ENCODE measurements at places on chromosomes 2 and 18. TPM values are rescaled to one million over a fixed set of nuclear protein-coding genes. Genes with fewer than 3 reads are reported as not detected.

DNA sequence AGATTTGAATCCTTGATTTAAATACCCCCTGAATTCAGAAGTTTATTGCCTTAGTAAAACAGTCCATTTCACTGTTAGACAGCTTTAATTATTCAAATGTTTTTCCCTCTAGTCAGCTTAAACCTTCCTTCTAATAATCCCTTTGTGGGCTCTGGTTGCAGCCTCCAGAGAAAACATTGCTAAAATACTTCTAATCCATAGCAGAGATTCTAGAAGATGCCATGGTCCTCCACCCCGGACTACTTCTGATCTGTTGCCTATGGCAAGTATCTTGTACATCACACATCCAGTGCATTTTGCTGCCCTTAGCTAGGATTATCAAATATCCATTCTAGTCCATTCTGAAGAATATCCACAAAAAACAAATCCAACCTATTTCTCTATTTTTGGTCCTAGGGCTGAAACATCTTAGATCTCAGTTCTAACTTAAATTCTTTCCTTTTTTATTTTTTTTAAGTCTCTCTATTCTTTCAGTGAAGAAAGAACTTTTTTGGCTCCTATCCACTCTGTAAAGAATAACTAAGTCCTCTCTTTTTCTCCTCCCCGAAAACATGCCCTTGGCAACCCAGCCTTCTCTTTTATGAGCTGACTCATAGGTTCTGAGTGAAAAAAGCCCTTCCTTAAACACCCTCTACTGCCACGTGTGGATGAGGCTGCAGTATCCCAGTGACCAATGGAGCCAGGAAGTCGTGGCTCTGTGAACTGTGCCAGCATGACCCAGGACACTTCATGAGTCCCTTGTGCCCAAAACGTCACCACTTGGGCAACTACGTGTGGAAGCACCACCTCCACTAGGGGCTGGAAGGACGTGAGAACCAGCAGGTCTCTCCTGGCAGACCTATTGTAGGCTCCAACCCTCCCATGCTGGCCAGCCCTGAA is 349.8 kb downstream of the TNS1 start:
- H3K4me1 ChIP-seq: peaks cover 48% of the 10 kb centered on the region
- H3K27ac ChIP-seq: peak overlapping the region; percentile 93
- peaks cover 1% of the 10 kb centered on the region for H3K36me3 ChIP-seq
- H3K4me3 ChIP-seq: no peak overlapping the region
- no peaks in the 10 kb centered on the region for H3K27me3 ChIP-seq

DNA sequence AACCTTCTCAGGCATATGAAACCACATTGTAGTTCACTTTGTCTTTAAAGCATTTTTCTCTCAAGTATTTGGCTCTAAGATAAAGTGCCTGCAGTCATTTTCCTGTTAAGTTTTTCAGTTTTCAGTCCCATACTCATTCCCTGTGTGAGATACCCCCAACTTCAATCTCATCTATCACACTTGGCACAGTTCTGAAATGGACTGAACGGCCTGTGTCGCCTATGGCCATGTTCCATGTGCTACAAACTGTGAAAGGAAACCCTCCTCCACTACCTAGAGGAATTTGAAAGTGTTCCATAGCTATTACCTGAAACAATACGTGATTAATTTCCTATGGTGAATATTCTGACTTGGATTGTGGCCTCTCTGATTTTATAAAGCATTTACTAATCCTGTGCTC is 319.1 kb downstream of the CTNNA2 start:
- H3K4me1 ChIP-seq: no peaks in the 10 kb centered on the region
- H3K27ac ChIP-seq: no peak overlapping the region
- no peak for DNase-seq
- no peak overlapping the region for H3K4me3 ChIP-seq

- H3K27ac ChIP-seq: no peak overlapping the region
- no peaks in the 10 kb centered on the region for H3K27me3 ChIP-seq
- no peak overlapping the region for H3K4me3 ChIP-seq
- no peaks in the 10 kb centered on the region for H3K4me1 ChIP-seq
- no peak for DNase-seq
Observed at GRCh38 chr2:151786483-151786882, 41.7 kb downstream of the ARL5A start.

Gene CRIM1
- total RNA-seq: 184 TPM

DNA sequence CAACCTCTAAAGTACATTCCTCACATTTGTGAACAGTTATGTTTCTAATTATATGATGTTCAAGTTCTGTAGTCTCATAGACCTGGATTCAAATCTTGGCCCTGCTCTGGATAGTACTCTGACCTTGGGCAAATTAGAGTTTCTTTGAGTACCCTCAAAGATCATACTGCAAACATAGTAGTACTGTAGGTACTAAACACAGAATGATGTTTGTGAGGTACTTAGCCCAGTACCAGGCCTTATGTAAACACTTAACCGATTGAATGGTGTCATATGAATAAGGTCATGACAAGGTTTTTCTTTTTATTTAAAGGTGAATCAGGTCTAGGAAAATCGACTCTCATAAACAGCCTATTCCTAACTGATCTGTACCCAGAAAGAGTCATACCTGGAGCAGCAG is 19.1 kb downstream of the SEPTIN2 start:
- no peak for DNase-seq
- H3K27ac ChIP-seq: no peak overlapping the region
- no peaks in the 10 kb centered on the region for H3K27me3 ChIP-seq
- peaks cover 7% of the 10 kb centered on the region for H3K4me1 ChIP-seq
- no peak overlapping the region for H3K4me3 ChIP-seq

Gene ODC1
- total RNA-seq: 65.3 TPM

Gene RAB31
- total RNA-seq: 82.4 TPM

Gene VWC2L
- not detected for total RNA-seq

DNA sequence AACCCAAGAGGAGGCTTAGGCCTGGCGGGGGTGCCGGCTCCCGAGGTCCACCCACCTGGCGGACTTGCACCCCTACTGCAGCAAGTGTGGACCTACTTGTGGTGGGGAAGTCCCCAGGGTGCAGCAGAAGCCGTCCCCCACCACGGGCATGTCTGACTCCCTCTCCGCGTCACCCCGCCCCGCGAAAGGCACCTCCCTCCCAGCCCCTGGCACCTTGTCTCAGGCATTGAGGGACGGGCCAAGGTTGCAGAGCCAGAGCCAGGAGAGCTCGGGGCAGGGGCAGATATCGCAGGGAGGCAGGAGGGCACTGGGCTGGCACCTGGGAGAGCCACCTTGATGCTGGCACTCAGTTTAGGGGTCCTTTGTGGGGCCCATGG is 19.0 kb downstream of the CROCC2 start:
- peaks cover 20% of the 10 kb centered on the region for H3K27me3 ChIP-seq
- no peak overlapping the region for H3K27ac ChIP-seq
- DNase-seq: peak; percentile 90
- H3K4me1 ChIP-seq: peaks cover 8% of the 10 kb centered on the region

DNA sequence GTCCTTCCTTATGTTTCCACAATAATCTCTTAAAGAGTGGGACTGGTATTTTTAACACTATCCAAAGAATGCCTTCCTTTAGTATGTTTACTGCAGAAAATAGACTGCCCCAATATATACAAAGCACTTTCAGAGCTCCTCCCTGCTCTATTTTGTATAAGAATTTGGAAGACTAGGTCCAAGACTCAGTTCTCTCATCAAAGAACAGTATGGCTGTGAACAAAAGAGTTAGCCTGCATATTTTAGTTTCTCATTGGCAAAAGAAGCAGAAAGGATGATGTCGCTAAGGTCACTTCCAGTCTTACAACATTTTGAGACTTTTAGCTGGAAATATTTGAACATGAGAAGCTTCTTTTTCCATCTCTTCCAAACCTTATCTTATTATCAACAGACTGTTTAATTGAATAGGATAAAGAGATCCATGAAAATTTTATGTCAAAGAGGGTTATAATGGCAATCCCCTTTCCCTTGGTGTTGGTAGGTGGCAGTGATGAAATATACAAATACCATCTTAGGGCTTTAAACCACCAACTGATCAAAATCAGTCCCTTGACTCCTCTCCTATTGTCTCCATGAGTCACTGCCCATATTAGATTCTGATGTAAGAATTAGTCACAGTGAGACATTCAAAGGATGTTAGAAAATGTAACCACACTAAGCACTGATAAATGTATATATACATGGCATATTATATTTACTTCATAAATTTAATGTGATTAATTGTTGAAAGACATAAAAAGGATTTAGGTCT is 266.9 kb upstream of the DSEL start:
- peaks cover 23% of the 10 kb centered on the region for H3K4me1 ChIP-seq
- no peaks in the 10 kb centered on the region for H3K36me3 ChIP-seq
- H3K27ac ChIP-seq: peak overlapping the region; percentile 80
- no peak for DNase-seq
- H3K27me3 ChIP-seq: no peaks in the 10 kb centered on the region
- H3K4me3 ChIP-seq: no peak overlapping the region

GRCh38 chr2:18684206-18685038 is 95.1 kb upstream of the NT5C1B start:
- no peak overlapping the region for H3K27ac ChIP-seq
- H3K27me3 ChIP-seq: peaks cover 19% of the 10 kb centered on the region
- no peaks in the 10 kb centered on the region for H3K4me1 ChIP-seq
- no peak for DNase-seq

DNA sequence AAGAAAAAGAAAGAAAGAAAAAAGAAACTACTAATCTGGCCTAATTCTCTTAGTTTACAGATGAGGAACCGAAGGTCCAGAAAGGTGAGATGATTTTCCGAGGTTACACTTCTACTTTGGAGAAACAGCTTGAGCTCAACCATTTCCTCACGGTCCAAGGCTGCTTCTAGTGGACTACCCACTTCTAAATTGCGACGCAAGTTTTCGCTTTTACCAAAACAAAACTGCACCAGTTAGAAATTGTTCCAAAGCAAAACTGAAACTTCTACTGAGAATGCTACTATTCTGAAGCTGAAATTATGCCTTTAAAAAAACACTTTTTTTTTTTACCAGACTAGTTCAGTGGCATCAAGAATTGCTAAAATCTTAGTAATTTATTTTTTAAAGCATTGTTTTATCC is 101.6 kb downstream of the INO80D start:
- H3K36me3 ChIP-seq: no peaks in the 10 kb centered on the region
- H3K27me3 ChIP-seq: no peaks in the 10 kb centered on the region
- DNase-seq: no peak
- H3K4me1 ChIP-seq: no peaks in the 10 kb centered on the region
- H3K27ac ChIP-seq: no peak overlapping the region

DNA sequence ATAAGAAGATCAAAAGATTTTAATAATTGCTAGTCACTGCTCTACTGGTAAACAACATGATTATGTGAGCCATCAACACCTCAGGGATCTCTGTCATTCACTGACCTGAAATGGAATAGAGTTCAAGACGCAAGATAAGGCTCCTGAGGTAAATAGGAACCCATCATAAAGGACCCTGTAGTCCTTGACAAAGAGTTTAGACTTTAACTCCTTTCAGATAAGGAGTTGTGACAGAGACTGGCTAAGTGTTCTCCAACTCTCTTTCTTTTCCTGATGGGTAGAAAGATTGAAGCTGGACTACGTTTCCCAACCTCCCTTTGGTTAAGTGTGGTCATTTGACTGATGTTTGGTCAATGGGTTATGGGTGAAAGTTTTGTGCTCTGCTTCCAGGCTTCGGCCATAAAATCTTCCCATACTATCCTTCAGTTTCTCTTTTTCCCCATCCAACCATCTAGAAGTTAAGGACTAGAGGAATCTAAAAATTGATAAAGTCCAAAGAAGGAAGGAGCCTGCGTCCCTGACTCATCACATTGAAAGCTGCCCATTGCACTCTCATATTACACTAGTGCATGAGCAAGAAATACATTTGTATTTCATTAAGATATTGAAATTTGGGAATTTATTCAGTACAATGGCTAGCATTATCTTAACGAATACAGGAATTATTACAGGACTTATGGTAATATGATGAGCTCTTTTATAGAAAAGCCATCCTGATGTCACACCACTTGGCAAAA is 293.7 kb upstream of the ACVR2A start:
- H3K4me1 ChIP-seq: peaks cover 26% of the 10 kb centered on the region
- DNase-seq: no peak
- H3K27me3 ChIP-seq: no peaks in the 10 kb centered on the region
- no peaks in the 10 kb centered on the region for H3K36me3 ChIP-seq
- no peak overlapping the region for H3K27ac ChIP-seq
- no peak overlapping the region for H3K4me3 ChIP-seq

- DNase-seq: peak; percentile 83
- no peak overlapping the region for H3K4me3 ChIP-seq
- no peak overlapping the region for H3K27ac ChIP-seq
- H3K4me1 ChIP-seq: no peaks in the 10 kb centered on the region
- H3K27me3 ChIP-seq: peaks cover 2% of the 10 kb centered on the region
Observed at GRCh38 chr2:192413812-192414681, 219.3 kb upstream of the TMEFF2 start.

GRCh38 chr2:65186093-65186868 is 41.4 kb upstream of the ACTR2 start:
- H3K27ac ChIP-seq: no peak overlapping the region
- peaks cover 12% of the 10 kb centered on the region for H3K4me1 ChIP-seq
- peaks cover 2% of the 10 kb centered on the region for H3K36me3 ChIP-seq
- peaks cover 3% of the 10 kb centered on the region for H3K27me3 ChIP-seq
- DNase-seq: no peak

DNA sequence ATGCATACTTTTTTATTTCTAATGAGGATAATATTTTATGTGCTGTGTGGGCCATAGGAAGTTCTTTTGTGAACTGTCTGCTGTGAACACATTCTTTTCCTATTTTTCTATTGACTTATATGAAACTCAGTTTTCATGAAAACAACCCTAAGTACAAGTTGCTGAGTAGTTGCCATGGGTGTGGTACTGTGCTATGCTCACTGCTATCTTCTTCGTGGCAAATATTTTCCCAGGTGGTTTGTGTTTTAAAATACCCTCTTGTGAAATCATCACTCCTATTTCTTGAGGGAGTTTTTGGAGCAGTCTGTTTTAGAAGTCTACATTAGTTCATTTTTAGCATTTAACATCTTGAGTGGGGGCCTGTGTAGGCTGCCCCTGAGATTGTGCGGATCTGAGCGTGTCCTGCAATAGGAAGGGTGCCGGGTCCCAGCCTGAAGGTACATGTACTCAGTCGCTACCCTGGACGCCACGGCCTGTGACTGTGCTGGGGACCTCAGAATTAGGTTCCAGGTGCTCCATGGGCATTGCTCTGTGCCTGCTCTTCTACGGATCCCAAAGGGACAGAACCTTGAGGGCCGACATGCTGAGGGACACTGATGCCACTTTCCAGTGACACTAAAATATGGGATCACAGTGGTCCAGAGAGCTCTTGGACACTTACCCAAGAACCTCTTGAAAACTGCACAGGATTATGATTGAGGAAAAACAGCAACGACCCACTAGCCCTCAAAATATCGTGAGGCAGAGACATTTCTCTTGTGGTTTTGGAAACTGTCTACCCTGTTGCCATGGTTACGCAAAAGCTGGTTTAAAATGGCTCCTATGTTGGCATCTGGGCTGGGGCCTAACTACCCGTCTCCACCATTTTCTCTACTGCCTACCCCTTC is 480.4 kb downstream of the TGIF1 start:
- no peak for DNase-seq
- peak overlapping the region; percentile 34 for H3K27ac ChIP-seq
- H3K27me3 ChIP-seq: no peaks in the 10 kb centered on the region

- no peak for DNase-seq
- no peaks in the 10 kb centered on the region for H3K36me3 ChIP-seq
- no peak overlapping the region for H3K4me3 ChIP-seq
- H3K27ac ChIP-seq: no peak overlapping the region
- H3K4me1 ChIP-seq: no peaks in the 10 kb centered on the region
Observed at GRCh38 chr2:163324677-163325076, 411.1 kb downstream of the FIGN start.

GRCh38 chr2:162890690-162891311 is 52.2 kb upstream of the KCNH7 start:
- no peak overlapping the region for H3K27ac ChIP-seq
- no peaks in the 10 kb centered on the region for H3K36me3 ChIP-seq
- no peak for DNase-seq
- peaks cover 11% of the 10 kb centered on the region for H3K27me3 ChIP-seq
- H3K4me1 ChIP-seq: peaks cover 2% of the 10 kb centered on the region
- no peak overlapping the region for H3K4me3 ChIP-seq

Gene CHRND
- not detected for total RNA-seq
